ENCODE measurements at places on chromosomes 13 and 19. TPM values are rescaled to one million over a fixed set of nuclear protein-coding genes. Genes with fewer than 3 reads are reported as not detected.

DACT3 gene
- 9.0 TPM for total RNA-seq

GRCh38 chr13:51444922-51445321 lies 7.9 kb downstream of the INTS6 start:
- DNase-seq: no peak

SIGLECL1 gene
- total RNA-seq: not detected

IL27RA gene
- total RNA-seq: 4.4 TPM

DNA sequence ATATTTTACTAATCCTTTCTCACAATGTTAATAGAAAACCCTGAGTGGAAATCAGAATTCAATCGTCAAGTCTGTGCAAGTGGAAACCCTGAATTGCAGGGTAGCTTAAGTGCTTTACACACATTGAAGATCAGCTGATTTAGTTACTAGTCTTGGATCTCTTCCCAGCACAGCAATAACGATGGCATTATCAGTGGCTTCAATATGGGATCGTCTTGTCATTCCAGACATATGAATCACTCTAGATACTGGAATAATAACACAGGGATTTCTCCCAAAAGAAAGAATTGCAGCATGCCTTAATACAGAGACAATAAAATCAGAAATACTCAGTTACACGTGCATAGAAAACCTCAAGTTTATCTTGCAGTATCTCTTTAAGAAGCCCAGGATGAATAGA lies 12.6 kb upstream of the METTL21C start:
- DNase-seq: no peak

ZNF534 gene
- 0.44 TPM for total RNA-seq

GRCh38 chr13:98386637-98387036 lies 190.3 kb downstream of the STK24 start:
- no peak for DNase-seq

TNFSF13B gene
- 1.0 TPM for total RNA-seq

DNA sequence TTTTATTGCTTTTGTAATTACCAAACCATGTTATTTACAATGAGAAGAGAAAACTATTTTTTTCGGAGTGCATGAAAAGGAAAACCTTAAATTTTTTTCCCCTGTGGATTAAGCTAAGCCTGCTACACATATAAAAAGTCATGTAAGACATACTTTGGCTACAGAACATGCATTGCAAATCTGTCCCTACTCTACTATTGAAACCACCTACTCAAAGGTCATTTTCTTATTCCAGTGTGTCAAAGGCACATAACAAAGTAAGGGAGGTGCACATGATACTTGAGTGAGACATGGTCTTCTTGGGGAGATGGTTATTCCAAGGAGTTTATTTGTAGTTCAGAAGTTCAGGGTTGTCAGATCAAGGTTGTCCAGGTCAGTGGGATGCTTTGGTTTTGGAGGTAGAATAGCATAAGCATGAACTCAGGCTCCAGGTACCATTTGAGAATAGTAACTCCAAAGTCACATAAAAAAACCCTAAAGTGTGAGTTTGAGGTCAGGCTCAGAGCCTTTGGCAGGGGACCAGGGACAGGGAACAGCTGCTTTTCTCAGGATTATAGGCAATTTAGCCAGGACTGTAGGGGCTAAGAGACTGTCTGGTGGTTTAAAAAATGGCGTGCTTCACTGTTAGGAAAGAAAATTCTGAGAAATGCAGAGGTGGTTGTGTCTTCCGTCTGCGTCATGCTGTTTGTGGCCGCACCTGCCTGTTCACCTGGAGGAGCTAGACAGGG lies 15.4 kb downstream of the FARP1 start:
- DNase-seq: peak; percentile 46

ZNF154 gene
- total RNA-seq: 5.3 TPM

- no peak for DNase-seq
Observed at GRCh38 chr13:113148940-113149503, 9.4 kb upstream of the PROZ start.

DNA sequence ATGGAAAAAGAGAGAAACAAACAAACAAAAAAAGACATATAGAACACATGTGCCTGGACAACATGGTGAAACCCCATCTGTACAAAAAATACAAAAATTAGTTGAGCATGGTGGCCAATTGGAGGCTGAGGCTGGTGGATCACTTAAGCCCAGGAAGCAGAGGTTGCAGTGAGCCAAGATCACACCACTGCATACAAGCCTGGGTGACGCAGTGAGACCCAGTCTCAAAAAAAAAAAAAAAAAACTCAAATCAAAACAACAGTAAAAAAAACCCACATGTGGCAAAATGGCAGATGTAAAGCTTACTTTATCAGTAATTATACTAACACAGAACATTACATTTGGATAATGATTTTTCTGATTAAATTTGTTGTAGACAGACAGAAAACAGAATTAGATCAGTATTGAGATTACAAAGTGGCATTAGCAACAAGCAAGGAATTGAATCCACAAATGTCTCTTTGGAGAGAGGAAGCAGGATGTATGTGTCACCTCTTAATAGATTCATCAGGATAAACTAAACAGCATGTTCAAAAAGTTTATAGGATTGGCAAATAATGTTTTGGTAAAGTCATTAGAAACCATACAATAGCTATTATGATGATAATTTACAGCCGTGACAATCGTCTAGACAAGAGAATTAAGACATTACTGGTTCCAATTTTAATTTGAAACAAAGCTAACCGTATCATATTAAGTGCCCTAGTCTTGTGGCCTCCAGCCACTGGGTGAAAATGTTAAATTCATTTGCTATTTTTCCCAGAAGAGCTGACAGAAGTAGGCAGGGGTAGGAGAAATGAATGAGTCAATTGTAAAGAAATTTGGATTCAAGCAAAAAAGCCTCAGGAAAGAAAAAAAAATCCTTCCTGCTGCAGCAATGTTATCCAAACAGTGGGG lies 206.0 kb downstream of the FGF14 start:
- DNase-seq: no peak

UBAC2 gene
- total RNA-seq: 32.6 TPM

- DNase-seq: no peak
Observed at GRCh38 chr13:111864566-111864965, 202.4 kb upstream of the SOX1 start.

ARL11 gene
- total RNA-seq: 0.13 TPM

CKAP2 gene
- total RNA-seq: 8.9 TPM

KIR2DL3 gene
- total RNA-seq: not detected

DNA sequence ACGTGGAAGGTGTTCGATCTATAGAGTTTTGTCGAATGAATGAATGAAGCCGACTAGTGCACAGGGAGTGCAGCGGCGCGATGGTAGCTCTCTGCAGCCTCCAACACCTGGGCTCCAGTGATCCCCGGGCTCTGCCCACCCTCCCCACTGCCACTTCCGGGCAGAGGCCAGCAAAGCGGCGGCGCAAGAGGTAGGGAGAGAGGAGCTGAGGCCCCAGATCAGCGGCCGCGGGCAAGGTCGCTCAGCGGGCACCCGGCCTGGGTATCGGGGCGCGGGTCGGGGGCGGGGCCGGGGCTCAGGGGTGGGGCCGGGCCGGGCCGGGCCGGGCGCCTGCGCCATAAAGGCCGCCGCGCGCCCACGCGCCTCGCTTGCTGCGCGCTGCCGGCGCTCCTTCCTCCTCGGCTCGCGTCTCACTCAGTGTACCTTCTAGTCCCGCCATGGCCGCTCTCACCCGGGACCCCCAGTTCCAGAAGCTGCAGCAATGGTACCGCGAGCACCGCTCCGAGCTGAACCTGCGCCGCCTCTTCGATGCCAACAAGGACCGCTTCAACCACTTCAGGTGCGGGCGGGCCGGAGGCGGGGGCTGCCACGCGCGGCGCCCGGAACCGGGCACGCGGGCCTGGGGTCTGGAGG lies at the start of gene GPI:
TSS of gene GPI (plus strand) at position 367 of the 633 bp plus-strand sequence. CDS start at position 438, 71 bp downstream.
- DNase-seq: peak; percentile 80

SOX1 gene
- not detected for total RNA-seq

- DNase-seq: no peak
Observed at GRCh38 chr19:6803036-6803404, 30.5 kb downstream of the VAV1 start.

- no peak for DNase-seq
Observed at GRCh38 chr19:41904118-41904870, 21.3 kb downstream of the ARHGEF1 start.

DNA sequence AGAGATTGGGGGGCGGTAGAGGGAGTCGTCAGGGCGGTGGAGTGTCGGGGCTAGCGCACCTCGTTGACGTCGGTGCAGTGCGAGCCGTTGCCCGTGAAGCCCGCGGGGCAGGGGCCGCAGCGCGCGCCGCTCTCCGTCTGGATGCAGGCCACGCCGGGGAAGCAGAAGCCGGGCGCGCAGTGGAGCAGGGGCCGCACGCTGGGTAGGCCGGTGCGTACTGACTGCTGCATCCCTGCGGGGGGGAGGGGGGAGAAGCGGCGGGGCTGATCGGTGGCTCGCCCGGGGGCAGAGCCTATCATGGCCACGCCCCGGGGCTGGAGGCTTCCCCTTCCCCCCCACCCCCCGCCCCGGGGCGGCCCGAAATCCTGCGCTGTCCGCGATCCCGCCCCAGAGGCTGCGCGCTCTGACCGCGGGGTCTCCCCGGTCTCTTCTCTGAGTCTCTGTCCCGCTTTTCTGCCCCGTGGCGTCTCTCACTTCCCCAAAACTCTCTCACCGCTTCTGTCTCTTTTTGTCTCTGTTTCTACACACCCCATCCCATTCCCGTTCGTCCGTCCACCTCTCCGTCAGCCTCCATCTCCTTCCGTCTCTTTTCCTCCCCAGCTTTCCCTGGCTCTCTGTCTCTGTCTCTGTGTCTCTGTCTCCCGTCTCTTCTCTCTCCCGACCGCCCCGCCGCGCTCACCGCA lies 1.1 kb downstream of the COMP start:
- DNase-seq: no peak

SERP2 gene
- 16.5 TPM for total RNA-seq

DNA sequence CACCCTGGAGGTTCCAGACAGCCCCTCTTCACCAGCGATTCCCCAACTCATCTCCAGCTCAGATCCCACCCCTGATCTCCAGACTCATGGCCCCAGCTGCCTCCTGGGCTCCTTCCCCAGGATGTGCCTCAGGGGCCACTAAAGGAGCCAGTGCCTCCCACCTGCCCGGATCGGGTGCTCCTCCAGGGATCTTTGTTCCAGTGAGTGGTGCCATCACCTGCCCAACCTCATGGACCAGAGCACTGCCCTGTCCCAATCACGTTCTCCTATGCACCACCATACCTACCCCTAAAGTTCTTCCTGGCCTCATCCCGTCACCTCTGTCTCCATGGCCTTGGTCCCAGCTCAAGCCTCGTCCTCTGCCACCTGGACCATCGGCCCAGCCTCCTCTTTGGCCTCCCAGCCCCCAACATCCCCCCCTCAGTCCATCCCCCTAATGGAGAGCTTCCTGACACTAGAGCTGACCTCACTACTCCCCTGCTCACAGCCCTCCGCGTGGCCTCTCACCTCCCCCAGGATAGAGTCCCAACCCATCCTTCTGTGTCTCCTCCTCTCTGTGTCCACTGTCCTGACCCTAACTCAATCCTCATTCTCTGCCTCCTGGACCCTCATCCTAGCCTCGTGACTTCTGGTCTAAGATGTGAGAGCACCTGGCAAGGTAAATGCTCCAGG lies 8.8 kb upstream of the GARIN5A start:
- DNase-seq: no peak

MCEMP1 gene
- total RNA-seq: not detected

DNA sequence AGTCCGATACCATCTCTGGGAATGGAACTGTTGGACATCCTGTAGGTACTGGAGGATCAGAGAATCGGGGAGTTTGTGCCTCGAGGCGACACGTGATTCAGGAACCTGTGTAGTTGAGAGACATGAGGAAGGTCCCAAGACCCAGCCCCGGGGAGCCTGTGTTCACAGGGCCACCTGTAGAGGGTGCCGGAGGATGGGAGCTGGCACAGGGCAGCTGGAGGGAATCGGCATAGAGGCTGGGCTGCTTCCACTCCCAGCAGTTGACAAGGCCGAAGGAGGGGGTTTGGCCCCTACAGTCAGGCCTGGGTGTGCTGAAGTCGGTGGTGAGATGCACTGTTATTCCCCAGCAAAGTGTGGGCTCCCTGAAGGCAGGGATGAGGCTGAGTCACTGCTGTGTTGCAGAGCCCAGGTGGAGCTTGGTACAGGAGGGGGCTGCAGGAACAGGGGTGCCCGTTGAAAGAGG lies 2.5 kb upstream of the ISYNA1 start:
- DNase-seq: no peak

DNA sequence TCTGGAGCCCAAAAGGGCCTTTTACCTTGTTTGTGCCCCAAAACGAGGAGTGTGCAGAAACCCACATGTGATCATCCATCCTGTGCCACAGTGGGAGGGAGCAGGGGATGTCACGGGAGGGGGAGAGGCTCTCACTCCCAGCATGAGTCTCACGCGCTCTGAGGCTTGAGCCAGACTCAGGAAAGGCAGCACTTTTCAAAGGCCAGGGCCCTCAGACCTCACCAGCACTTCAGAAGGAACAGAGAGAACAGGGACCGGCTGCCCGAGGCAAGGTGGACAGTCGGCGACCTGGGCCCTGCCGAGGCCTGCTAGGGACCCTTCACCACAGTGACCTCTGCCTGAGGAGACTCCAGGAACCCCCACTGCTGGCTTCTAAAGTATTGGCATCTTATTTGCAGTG lies 71.7 kb upstream of the WASF3 start:
- DNase-seq: no peak

- DNase-seq: no peak
Observed at GRCh38 chr19:7982651-7983099, 22.8 kb downstream of the ELAVL1 start.

DNA sequence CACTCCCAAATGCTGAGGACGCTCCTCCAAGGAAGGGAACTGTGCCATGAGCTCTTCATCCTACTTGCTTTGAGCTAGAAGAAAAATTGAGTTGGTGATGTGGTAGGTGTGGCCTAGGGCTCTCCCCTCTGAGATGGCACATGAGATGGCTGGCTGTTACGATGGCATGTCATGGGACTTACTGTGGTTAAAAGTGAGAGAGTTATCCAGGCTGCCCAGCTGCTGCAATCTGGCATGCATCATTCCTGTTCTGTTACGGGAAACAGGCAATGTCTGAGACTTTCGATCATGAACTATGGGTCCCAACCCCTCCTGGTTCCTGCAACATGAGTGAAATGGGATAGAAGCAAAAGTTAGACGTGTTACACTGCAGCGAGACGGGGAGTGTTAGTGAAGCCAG lies 93.3 kb upstream of the SLC15A1 start:
- no peak for DNase-seq

- peak; percentile 57 for DNase-seq
Observed at GRCh38 chr19:45638930-45639729, at the start of gene EML2. EML2 (minus strand) TSS chr19:45639397; CDS start chr19:45639376, 21 bp downstream.

CTXN1 gene
- 0.32 TPM for total RNA-seq

All from heart left ventricle (tissue), 16 donors.